Effector CD8-positive, alpha-beta T cell (primary cell): ENCODE measurements at places on chromosomes 11 and 22.

DNA sequence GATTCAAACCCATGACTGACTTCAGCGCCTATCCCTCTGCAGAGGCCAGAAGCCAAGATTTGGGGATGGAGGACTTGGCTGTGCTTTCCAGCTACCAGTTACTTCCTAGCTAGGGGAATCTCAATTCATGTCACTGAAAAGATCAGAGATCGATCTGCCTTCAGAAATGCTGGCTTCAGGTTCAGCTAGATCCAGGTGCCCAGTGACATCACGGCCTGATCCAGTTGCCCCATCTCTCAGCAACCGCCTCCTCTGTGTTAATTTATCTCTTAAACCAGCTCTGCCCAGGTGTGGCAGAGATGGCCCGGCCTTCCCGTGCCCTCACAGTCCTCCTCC lies 24.2 kb downstream of the CYTH4 start:
- DNase-seq, result no peak

- no peak for DNase-seq
Measured at GRCh38 chr11:75770102-75770501, 1.5 kb downstream of the DGAT2 start.

DNA sequence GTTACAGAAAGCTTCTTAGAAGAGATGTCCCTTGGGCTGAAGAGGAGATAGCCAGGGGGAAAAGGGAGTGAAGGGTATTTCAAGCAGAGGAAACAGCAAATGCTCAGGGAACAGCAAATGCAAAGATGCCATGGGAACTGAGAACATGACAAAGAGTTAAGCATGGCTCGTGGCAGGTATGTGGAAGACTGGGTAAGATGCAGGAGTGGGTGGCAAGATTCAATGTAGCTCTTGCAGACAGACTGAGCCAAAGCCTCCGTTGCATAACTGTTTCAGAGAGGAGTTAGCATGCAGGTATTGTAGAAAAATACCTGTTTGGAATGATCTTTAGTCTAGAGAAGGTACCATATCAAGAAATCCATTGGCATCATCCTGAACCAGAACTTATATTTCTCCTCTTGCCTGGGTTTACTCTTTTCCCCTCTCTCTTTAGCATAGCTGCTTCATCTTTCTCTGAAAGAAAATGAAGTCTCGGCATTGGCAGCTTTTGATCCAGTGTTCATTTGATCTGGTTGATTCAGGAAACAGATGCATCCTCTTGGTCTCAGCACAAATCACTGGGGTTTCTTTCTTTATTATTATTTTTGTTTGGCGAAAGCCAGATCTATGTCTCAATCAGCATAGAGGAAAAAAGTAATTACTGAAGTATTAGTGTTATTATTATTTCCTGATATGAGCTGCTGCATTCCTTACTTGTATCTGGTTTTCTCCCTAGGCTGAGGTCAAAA lies 41.7 kb upstream of the NUP160 start:
- no peak for DNase-seq

DNA sequence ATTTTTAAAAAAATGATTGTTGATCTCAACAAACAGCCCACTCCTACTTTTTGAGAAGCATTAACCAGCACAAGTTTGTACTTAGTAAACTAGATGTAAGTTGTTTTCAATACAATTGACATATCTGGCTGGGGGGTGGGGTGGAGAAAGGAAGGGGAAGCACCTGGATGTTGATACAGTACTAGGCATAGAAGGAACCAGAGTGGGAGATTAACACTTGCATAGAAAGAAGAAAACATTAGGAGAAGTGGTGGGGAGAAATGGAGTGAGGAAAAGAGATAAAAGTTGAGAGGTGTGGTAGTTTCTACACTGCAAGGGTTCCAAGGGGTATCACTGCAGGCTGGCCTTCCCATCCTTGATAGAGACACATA lies 10.6 kb upstream of the GAB2 start:
- DNase-seq, result no peak

- no peak for DNase-seq
Measured at GRCh38 chr22:36257948-36258670, 5.2 kb downstream of the APOL1 start.

DNA sequence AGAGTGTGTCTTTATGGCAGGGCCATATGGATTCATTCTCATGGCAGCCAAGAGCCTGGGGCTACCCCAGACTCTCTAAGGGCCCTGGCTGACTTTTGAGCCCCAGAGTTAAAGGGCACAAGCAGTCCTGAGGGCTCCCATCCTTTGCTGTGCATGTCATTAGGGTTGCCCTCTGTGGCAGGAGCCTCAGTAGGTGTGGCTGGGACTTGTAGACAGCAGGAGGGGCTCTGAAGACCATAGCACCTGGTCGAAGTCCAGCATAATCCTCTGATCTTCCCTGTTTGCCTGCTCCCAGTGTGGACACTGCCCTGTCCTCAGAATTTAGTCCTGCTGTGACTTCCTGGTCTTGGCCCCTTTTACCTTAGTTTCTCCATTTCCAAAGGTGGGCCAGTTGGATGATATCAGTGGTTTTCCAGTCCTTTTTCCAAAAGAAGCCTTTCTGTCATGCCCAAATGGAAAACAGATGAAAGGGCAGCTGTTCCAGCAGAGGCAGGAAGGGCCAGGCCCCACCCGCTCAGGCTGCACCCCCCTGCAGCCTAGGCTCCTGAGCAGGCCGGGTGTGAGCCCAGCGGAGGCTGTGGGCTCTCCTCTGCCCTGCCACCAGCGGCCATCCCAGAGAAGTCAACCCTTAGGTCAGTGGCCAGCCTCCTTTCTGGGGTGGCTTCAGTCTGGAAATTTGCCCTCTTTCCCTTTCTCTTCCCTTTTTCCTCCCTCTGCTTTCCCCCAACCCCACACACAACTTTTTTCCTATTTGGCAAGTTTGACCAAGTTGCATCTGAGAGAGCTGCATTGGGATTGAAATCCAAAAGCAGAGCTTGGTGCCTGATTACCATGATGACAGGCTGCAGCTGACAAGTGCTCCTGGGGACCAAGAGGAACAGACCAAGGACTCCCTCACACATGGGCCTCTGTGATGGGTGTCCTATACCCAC lies 32.8 kb upstream of the SUSD2 start:
- no peak for DNase-seq

- DNase-seq, result no peak
Measured at GRCh38 chr11:121153472-121153871, 52.4 kb downstream of the TECTA start.

DNA sequence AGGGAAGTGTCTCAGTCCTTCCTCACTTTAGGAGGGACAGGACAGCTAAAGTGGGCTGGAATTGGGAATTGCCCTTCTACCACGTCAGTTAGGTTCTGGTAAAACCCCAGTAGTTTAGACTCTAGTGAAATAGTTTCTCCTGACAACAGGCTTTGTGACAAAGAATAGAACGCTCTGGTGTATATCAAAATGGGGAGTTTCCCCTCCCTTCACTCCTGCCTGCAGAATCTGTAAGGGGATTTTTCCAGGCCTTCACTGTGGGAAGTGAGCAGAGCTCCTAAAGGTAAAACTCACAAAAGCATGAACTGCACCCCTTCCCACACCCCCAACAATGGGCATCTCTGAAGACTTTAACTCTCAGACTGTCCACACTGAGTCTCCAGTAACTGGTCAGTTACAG lies 460.9 kb upstream of the LRRC4C start:
- DNase-seq, result no peak

GRCh38 chr11:117824571-117825537 lies at the start of gene FXYD2:
FXYD2 (minus strand) TSS chr11:117824744; CDS start chr11:117824678, 66 bp downstream.
- DNase-seq, result no peak

DNA sequence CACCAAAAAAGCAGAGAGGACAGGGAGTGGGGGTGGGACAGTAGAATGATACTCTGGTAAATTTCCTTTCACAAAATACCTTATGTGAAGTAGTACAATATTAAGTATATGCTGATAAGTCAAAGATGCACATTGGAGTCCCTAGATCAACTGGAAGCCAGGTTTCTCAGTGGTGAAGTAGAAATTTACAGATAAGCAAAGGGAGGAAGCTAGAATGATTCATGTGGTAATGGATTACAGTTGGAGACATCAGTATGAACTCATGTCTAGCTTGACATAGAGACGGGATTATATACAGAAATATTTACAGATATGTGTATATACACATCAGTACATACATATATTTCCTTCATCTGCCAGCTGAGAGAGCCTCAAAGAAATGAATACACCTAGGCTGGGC lies 21.5 kb downstream of the PLEKHB1 start:
- no peak for DNase-seq

DNA sequence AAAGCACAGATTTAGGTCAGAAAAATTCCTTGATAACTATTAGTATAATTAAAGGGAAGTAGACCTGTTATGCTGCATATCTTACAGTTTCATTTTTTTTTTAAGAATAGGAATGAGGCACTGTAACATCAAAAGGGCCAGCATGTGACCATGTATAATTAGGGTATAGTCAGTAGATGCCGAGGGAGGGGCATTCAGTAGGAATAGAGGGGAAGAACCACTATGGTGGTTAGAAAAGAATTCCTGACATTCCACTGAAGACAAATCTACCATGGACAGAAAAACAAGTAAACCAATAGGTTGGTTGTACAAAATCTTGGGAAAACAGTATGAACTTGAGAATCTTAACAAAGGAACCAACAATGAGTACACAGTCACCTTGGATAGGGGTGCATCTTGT lies 78.4 kb upstream of the CCDC179 start:
- DNase-seq, result no peak

DNA sequence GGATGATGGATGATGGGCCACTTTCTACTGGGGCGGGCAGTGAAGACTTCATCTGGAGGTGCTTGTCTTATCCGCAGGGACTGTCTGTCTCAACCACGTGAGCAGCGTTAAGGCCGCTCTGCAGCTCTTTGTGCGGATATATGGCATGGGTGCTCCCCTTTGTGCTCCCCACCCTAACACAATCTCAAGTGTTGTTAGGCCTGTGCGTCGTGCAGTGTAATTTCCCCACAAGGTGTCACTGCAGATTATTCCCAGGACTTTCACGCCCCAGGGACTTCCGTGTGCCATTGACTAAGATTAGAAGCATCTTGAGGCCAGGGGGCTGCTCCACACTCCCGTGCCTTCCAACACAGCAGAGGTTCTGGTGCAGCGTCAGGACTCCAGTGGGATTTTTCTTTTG lies 65.3 kb downstream of the TBC1D22A start:
- no peak for DNase-seq

DNA sequence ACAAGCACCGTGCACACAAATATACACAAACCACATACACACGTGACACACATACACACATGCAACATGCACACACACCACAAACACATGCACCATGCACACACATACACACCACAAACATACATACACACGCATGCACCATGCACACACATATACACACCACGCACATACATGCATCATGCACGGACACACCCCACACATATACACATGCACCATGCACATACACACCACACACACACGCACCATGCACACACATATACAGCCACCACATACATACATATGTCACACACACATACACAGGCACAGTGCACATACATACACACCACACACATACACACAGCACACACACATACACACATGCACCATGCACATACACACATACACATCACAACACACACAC lies 12.7 kb upstream of the B4GALNT4 start:
- DNase-seq, result no peak

DNA sequence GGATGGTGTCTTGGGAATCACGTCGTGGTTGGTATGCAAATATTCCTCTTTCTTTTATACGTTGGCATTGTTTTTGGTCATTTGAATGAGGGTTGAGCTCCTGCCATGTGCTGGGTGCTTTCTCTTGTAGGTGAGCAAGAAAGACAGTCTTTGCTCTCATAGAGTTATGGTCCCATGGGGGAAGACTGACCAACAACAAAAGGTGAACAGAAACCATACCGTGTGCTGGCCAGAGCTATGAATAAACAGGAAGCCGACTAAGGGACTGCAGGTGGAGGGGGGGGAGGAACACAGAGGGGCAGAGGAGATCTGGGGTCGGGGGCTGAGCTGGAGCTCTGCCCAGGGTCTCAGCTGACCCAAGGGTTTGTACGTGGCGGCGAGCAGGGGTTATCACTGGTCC lies 245.3 kb downstream of the CTTN start:
- DNase-seq, result no peak

DNA sequence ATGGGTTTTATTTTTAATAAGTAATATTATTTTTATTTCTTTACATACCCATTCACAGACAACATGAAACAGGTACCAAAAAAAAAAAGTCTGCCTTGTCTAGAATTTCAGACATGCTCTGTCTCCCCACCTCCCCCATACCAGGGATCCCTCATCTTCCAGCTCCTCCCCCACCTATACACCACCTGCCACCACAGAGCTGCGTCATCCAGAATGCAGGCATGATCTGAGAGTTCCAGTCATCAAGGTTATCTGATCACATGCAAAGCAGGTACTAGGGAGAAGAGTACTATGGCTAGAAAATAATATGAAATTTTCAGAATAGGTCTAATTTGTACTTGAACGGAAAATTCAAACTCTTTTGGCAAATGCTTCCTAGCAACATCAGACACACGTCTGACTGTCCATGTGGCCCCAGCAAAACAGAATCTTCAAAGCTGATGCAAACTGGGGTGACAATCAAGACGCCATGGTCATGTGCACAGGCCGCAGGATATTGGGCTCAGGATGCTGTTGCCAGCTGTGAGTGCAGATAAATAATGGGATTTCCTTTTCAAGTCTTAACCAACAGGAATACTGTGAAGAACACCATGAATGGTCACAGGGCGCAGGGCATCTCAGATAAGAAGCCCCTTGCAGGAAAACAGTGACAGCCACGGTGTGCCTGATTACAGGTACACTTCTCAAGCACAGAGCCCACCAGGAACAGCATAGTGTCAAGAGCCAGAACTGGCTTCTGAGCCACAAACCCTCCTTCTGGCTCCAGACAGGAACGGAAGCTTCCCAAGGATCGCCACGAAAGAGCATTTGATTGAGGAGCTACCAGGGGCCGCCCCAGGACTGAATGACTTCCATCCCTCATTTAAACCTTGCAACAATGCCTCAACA lies 169.5 kb downstream of the EFCAB6 start:
- DNase-seq, result no peak

GRCh38 chr11:40139536-40139935 lies 1319.9 kb downstream of the LRRC4C start:
- DNase-seq, result no peak

- no peak for DNase-seq
Measured at GRCh38 chr22:29331658-29332300, 16.3 kb upstream of the RASL10A start.

GRCh38 chr11:70544774-70545609 lies 146.7 kb downstream of the CTTN start:
- no peak for DNase-seq

GRCh38 chr11:119403021-119403420 lies 20.0 kb downstream of the THY1 start:
- DNase-seq, result no peak

DNA sequence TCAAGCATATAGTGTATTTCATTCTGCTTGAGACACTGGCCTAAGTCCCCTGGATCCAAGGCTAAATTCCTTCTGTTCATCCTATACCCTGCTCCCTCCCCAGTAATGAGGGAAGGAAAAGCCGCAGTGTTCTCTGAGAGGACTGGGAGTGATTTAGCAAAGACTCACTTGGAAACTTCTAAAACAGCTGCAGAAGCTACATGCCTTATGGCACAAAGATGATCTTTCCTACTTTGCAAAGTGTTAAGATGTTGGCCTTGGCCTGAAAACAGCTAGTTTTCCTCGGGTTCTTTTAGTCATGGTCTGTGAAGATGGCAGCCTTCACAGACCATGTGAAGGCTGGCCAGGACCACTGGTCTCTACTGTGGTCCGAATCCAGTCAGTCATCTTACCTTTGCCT lies 65.7 kb downstream of the ABTB2 start:
- no peak for DNase-seq
